ENCODE measurements at places on chromosomes 12 and 14.

DNA sequence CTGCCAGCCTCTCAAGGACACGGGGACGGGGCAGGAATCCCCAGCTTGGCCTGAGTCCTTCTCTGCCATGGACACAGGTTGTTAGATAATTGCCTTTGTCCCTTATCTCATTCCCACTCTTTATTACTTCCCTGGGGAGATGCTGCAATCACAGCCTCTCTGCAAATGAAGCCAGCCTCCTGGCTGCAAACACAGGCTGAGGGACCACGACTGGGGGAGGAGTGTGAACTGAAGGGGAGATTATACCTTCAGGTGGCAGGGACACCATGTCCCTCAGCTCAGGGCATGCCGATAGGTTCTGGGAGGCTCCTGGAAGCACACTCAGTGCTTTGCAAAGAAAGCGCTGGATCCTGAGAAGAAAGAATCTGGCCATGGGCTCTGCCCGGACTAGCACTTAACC, 16.1 kb upstream of the CHGA start:
- no peak for DNase-seq

GRCh38 chr12:91055976-91056375, 1.8 kb downstream of the KERA start:
- no peak for DNase-seq

DNA sequence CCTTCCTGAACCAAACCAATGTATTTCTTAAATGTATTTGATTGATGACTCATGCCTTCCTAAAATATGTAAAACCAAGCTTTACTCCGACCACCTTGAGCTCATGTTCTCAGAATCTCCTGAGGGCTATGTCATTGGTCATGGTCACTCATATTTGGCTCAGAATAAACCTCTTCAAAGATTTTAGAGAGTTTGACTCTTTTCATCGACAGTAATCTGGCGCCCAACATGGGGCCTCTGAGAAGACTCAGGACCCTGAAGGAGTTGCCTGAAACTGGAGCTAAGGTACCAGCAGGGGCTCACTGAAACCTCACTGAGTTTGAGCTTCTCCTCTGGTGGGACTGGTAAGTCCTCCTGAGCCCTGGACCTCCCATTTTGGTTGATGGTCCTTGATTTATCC, 17.2 kb upstream of the PSMC1 start:
- DNase-seq: no peak

GRCh38 chr14:54654605-54655004, 87.7 kb downstream of the SAMD4A start:
- no peak for DNase-seq

GRCh38 chr12:74285773-74286172, 251.9 kb upstream of the ATXN7L3B start:
- no peak for DNase-seq

DNA sequence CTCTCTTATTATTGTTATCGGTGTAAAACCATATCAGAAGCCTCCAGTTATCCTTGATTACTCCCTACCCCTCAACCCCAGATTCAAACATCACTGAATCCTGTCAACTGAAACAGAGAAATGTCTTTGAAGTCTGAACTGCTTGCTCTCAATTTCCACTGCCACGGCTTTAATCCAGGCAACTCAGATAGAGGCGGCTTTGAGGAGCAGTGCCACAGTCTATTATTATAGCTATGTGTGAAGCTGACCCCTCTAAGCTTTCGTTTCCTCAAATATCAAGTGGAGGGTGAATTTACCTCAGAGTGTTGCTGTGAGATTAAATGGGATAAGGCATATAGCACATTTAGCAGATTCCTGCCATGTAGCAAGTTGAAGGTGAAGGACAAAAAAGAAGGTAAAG, 49.0 kb upstream of the PDE3A start:
- DNase-seq: no peak

DNA sequence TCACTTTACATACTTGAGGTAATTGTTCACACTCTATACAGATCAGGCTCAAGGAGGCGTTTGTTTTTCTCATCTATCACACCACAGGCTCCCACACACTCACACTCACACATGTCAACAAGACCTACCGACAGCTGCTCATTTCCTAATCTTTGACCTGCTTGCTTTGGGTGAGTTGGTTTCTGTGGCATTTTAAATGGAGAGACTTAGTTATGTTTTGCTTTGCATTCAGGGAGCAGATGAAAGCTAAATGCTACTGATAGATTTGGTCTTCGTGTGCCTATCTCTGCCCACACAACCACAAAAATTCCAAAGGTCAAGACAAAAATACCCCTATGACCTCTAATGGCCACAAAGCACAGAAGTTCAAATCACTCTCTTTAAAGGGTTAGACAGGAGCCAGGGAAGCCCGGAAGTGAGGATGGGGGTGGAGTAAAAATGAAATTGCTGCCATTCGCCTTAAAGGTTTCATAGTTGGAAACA, 203.5 kb upstream of the G2E3 start:
- DNase-seq: no peak

DNA sequence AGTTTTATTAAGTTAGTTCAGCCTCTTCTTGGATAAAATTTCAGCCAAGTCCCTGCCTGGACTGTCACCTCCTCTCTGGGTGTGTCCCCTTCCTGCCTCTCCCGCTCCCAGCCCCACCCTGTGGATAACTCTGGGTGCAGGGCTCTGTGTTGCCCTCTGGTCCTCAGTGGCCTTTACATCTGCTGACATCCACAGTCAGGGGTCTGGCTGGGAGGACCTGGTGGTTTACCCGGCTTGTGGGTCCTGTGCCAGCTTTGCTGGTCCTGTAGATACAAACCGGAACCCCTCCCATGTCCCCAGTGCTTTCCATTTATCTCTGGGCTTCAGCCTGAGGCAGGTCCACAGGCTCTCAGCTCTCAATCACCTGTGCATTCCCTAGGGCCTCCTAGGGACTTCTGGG, 28.9 kb upstream of the PLEKHG3 start:
- DNase-seq: no peak

DNA sequence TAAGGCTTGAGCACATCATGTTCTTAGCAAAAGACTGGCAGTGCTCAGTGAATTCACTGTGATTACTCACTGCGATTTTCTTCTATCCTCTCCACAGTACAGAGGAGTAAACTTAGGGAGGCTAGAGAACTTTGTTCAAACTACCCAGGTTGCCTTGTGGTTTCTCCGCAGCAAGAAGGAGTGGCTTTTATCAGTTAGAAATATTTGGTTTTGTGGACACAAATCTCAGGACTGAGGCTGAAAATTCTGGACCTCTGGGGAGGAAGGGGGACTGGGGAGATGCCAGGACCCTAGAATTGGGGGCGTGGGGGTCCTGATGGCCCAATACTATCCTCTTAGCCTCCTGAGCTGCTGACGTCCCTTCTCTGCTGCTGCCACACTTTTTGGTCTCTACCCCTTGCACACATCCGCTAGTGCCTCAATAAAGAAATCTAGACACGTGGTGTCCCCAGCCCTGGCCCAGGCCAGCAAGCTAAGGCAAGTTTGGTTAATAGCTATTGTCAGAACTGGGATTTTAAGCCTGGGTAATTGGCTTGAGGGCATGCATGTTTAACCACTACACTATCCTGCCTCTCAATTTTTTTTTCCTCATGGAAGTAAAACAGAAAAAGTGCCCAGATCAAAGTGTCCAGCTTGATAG, 842 bp downstream of the OAS2 start:
- DNase-seq: no peak

- no peak for DNase-seq
Observed at GRCh38 chr12:120249266-120249874, 16.2 kb downstream of the PXN start.

DNA sequence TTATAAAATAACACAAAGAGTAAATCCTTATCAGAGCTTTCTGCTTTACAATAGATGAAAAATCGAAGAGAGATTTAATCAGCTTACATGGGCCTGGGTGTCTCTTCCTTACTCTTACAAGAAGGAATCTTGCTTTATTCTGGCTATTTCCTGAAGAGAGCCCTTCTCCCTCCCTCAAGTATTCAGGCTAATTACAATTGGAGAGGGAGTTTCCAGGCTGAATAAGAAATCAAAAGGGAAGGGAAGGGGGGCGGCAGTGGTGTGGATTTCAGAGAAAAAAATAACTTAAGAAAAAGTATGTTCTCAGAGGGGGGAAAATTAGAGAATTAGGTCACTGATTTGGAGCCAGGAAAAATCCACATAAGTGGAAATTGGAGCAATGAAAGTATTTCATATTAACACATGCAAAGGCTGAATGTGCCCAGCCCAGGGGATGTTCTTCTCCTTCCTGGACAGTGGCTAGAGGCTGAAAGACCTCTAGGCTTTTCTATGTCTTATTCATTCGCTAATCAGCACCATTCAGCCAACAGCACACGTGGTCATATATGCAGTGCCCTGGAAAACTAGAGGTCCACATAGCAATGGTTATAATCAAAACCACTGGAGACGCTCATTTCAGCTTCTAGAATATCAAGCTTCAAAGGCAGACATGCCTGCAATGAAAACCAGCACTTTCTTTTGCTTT, 158.9 kb upstream of the BTG1 start:
- DNase-seq: no peak

GRCh38 chr12:3201339-3202051, 124.3 kb downstream of the TSPAN9 start:
- no peak for DNase-seq

DNA sequence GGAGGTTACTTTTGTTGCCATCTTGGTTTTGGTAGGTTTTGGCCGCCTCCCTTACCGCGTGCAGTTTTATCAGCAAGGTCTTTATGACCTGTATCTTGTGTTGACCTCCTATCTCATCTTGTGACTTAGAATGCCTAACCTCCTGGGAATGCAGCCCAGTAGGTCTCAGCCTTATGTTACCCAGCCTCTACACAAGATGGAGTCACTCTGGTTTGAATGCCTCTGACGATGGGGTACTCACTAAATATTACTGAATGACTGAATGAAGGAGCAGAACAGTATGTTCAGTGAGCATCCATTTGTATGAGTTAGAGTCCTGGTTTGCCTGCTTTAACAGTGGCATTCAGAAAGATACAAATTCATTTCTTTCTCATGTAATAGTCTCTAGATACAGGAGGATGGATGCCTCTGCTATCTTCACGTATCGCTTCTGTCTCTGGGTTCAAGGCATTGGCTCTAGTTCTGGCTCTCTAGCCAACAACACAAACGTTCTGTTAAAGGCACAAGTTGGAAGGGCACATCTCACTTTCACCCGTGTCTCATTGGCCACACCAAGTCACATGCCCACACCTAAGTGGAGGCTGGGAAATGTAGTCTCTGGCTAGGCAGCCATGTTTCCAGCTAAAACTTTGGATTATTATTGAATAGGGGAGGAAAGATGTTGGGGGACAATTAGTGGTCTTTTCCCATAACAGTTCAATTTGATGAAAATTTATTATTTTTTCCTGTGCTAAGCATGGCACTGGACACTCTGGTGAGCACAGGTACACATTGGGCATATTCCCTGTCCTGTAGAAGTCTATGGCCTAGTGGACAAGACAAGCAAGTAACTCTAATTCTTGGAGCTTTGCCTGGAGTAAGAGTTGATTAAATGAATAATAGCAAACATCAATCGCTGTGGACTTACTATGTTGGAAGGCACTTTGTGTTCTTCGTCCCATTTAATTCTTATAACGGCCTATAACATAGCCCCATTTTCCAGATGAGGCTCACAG, 75.2 kb upstream of the RPH3A start:
- DNase-seq: no peak

- no peak for DNase-seq
Observed at GRCh38 chr14:105138551-105139111, 29.9 kb downstream of the JAG2 start.

DNA sequence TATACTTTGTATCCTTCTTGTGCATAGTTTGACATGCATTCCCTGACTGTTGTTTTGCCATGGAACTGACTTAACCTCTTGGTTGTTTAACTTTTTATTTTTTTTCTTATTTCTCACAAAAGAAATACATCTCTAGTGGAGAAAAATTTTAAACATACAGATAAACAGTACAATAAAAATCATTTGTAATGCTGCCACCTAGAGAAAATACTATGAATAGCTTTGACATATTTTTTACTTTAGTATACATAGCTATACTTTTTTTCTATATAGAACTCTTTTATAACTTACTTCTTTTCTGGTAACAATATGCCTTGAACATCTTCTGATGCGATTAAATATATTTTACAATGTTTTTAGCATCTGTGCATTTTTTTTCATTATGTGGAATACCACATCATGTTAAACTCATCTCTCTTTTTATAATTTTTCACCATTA, 184.5 kb downstream of the AKAP6 start:
- DNase-seq: no peak

GRCh38 chr12:80491166-80491565, 47.1 kb downstream of the PTPRQ start:
- no peak for DNase-seq

GRCh38 chr12:131507094-131507493, 203.8 kb upstream of the SFSWAP start:
- no peak for DNase-seq

- no peak for DNase-seq
Observed at GRCh38 chr14:101812071-101812470, 50.6 kb downstream of the PPP2R5C start.

GRCh38 chr14:90620568-90621077, 195.6 kb downstream of the TTC7B start:
- DNase-seq: no peak

DNA sequence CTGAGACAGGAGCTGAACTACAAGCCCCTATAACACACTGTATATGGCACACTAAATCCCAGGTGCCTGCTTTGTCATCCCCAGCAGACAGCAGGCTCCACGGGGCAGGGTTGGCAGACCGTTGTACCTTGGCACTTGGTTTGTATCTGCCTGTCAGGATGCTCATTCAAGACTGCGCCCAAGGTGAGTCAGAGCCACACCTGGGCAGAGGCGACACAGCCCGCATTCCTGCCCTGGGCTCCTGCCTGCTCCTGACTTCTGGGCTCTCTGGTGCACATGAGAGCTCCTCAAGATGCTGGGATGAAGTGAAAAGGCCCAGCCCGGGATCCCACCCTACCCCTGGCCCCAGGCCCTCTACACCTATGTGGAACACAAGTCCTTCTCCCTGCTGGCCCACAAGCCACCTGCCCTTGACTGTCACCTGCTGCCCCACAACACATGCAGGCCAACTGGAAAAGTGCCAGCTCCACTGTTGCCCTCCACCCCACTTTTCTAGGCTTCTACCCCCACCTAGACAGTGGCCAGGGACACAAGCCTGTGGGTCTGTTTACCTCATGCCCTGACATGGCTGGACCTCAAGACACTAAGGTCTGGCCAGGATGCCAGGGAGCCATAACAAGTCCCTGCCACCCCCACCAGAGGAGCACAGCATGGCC, 30.8 kb upstream of the PNMA1 start:
- DNase-seq: no peak

- DNase-seq: no peak
Observed at GRCh38 chr14:81153187-81153586, 67.6 kb downstream of the GTF2A1 start.

DNA sequence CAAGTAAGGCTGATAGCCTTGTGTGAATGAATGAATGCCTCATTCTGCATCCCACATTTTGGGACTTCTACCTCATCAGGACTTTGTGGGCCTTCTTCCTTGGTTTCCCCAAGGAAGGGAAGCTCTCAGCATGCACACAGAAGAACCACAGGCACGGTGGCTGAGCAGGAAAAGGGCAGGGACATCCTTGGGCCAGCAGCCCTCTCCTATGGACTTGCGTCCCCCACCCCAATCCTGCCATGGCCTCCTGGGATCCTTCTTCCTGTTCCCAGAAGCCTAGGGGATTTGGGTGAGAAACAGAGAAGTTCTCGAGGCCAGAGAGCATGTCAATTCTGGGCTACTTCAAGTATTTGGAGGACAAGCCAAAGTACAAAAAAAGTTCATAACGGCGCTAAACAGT, 69.7 kb downstream of the LGMN start:
- DNase-seq: no peak

GRCh38 chr12:77122236-77122635, 56.9 kb upstream of the E2F7 start:
- DNase-seq: no peak

GRCh38 chr14:93086441-93087055, 29.2 kb downstream of the ITPK1 start:
- no peak for DNase-seq
